ENCODE measurements at places on chromosomes 12 and 14.
A peak's percentile ranks its signal among the peaks of the same experiment; 100 is the strongest.

DNA sequence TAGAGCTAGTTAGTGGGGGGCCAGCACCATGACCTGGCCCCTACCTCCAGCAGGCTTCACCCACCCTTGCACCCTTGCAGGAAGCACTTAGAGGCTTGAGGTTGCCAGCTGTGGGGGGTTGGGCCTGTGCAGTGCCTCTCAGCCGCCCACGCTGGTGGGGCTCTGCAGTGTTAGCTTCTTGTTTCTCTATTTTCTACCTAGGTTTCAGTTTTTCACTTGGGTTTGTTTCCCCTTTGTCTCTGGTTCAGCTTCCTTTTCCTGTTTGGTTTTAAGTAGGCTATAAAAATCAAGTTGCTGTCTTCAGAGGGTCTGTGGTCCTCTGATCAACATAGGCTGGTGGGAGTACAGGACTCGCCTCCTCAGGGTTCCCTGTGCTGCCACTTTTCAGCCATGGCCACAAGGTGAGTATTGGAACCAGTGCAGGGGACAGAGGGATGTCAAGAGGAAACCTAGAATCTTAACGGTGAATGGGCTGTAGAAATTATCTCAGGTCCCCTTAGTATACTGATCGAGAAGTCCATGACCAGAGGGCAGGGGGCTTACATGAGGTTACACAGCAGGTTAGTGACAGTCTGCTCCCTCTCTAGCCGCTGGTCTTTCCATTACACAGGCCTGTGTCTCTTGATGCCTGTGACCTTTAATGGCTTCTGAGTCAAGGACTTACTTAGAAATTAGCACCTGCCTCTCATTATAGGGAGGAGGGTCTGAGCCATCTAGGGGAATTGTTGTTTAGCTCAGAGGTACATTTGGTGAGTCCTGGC, at the start of gene EVL:
TSS of gene EVL (plus strand) at position 312 of the 761 bp plus-strand sequence. CDS start at position 391, 79 bp downstream.
- DNase-seq: peak; percentile 87

GRCh38 chr12:98519257-98519907, 4.0 kb downstream of the TMPO start:
- DNase-seq: no peak

DNA sequence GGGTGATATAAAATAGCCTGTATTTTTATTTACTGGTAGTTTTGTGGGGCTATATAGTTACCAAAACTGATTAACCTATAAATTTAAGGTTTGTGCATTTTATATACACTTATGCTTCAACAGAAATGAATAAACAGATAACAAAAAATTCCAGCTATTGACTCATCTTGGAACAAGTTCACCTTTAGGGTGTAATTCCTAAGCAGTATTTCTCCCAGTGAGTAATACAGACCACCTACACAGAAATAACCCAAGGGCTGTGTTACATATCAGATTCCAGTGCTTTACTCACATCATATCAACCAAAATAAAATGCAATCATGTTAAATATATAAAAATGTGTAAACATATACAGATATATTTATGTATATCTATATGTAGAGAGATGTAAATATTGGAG, 345.6 kb downstream of the ADAMTS20 start:
- DNase-seq: no peak

GRCh38 chr12:107794451-107794850, 19.9 kb downstream of the ASCL4 start:
- no peak for DNase-seq
